ENCODE measurements at places on chromosomes 2 and 18.

GRCh38 chr2:47307066-47307465 is 95.9 kb upstream of the MSH2 start:
- DNase-seq = no peak

DNA sequence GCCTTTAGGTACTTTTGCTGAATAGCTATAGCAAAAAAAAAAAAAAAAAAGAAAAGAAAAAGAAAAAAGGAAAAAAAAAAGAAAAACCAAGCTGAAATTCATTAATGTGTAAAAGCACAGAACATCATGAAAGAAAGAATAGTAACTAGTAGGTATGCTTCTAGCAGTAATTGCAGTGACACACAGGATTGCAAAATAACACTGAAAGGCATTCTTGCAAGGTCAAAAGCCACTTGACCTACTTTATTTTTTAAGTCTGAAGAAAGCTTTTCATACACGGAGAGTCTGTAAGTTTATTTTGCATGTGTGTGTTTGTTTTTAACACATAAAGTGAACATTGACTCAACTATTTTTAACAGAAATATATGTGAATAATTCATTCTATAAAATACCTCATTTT is 54.4 kb downstream of the DOK6 start:
- DNase-seq = no peak

DNA sequence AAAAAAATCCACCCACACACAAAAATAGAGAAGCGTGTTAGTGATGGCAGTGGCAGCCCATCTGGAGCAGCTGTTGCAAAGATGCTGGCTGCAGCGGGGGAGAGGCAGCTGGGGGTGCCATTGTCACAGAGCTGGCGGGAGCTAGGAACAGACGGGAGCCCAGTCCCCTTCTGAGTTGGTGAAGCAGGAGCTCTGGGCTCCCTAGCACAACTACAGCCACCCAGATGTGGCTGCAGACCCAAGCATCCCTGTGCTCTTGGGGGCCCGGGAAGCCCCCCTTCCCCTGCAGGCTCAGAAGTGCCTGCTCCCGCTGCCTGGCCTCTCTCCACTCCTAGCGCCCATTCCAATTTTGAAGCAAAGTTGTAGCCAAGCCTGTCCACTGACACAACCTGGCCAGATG is 366.6 kb upstream of the MC4R start:
- DNase-seq = no peak

DNA sequence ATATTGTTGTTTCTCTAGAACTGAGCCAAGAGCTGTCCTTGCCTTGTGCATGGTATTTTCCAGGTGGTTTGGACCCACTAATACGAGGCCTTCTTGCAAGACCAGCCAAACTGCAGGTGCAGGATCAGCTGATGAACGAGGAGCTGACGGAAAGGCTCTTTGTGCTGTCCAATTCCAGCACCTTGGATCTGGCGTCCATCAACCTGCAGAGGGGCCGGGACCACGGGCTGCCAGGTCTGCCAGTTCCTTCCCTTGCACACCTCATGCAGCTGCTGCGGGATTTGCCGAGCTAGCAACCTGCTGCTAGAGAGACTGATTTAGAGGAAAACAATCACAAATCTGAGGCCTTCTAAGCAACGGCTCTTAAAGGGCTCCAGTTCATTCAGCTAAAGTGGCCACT is 74.5 kb downstream of the TPO start:
- no peak for DNase-seq

- DNase-seq = no peak
Observed at GRCh38 chr2:96150007-96150640, 4.9 kb upstream of the DUSP2 start.

GRCh38 chr2:71747559-71747958 is 294.2 kb downstream of the DYSF start:
- DNase-seq = no peak

- DNase-seq = no peak
Observed at GRCh38 chr18:56992777-56993176, 154.1 kb upstream of the BOD1L2 start.

DNA sequence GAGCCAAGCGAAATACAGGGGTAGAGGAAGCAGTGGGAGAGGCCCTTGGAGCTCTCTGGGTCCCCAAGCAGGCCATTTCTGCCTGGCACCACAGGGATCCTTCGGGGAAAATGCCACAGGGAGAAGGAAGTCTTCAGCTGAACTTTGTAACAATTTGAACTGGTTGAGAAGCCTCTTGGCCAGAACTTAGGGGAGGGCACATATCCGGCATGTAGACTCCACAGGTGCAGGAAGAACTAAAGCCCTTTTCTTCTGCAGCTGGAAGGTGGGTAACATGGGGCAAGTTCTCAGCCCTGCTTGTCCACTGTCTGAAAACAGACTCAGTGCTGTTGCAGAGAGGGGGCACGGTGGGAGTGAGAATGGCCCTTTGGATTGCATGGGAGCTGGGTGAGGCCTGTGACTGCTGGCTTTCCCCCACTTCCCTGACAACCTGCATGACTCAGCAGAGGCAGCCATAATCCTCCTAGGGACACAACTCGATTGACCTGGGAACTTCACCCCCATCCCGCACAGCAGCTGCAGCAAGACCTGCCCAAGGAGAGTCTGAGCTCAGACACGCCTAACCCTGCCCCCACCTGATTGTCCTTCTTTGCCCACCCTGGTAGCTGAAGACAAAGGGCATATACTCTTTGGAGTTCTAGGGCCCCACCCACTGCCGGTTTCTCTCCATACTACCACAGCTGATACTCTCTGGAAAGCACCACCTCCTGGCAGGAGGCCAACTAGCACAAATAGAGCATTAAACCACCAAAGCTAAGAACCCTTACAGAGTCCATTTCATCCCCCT is 101.6 kb upstream of the FAM136A start:
- no peak for DNase-seq

DNA sequence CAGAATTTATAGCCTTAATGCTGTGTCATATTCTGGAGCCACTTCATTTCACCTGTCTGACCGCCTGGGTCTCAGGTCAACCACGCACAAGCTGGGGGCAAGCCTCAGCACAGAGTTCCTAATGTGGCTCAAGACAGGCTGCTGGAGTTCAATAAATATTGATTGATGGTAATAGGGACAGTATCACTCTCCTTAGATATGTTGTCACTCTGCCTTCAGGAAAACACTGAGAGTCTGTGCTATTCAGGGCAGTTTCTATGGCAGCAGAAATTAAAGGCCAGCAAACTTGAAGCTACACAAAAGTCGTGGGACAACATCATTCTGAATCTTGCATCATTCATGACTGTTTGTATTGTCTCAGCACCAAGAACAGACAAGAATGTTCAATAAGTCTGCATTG is 696.1 kb downstream of the METTL4 start:
- DNase-seq = no peak

GRCh38 chr18:79006106-79006795 is 26.6 kb downstream of the SALL3 start:
- DNase-seq = no peak

GRCh38 chr2:210626849-210627248 is 70.5 kb downstream of the CPS1 start:
- no peak for DNase-seq

GRCh38 chr2:171688129-171688465 is 828 bp downstream of the DYNC1I2 start:
- DNase-seq = no peak

- DNase-seq = no peak
Observed at GRCh38 chr18:3886575-3887322, 436.8 kb downstream of the TGIF1 start.

DNA sequence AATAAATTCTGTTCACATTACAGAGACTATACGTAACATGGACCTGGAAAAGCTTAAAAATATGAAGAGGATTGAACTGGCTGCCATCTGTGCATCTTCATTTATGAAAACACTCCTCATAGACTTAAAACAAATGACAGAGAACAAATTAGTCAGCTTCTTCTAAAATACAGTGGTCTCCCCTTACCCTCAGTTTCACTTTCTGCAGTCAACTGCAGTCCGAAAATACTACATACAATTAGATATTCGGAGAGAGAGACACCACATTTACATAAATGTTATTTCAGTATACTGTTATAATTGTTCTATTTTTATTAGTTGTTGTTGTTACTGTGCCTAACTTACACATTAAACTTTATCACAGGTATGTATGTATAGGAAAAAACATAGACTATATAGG is 6.5 kb downstream of the RNF103 start:
- no peak for DNase-seq

DNA sequence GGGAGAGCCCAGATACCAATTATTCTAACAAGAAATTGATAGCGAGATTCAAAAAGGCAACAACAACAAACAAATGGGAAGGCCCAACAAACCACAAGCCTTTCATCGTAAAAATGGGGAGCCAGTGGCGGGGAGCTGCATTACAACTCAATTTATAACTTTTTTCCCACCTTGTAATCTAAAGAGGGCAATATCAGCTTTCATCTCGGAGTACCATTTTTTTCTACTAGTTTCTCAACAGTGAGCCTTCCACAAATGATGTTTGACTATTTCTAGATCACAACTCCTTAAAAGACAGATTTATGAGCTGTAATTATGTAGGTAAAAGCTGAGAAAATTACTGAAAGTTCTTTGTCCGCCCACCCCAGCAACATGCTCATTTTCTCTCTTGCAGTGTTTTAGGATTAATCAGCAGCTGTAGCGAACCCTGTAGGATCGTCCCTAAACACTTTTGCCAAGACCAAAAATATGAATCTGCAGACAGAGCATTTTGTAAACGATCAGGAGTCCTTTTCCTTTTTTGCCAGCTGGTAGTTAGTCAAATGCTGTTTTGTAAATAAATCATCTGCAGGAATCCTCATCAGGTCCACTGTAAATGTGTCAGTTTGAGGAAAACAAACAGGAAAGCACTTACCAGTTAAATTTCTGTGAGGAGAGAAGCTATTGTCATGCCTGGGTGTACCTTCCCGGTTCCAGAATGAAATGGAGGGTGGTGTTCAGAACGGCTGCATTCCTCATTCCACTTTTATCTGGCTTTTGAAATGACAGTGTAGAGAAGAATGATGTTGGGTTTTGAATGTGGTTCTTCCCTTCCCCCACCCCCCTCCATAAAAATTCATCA is 53.2 kb downstream of the EEF1B2 start:
- DNase-seq = no peak

- DNase-seq = no peak
Observed at GRCh38 chr2:41024816-41025215, 572.9 kb upstream of the SLC8A1 start.

- DNase-seq = peak; percentile 46
Observed at GRCh38 chr2:46229134-46230063, 67.8 kb upstream of the EPAS1 start.

DNA sequence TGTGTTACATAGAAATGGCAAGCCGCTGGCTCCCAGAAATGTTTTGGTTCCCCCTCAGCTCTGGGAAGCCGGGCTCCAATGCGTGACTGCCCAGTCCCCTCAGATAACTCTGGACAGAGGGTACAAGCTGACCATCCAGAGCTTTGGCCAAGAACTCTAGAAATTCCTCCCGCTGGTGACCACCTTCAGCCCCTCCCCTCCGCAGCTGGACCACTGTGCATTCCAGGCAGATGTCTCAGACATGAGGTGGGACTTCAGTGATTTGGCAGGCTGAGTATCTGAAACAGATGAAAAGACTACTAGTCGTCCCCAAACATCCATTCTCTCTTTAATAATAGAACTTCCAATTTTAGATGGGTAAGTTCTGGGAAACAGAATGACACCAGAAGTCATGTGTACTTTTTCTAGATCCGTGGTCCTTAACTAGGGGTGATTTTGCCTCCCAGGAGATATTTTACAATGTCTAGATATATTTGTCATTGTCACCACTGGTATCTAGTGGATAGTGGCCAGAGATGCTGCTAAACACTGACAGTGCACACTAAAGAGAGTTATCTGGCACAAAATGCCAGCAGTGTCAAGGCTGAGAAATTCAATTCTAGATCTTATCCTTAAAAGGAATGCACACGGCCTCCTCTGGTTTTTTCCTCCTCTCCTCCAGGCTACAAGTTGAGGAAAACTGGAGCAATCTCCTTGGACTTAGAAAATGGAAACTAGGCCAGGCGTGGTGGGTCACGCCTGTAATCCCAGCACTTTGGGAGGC is 294.3 kb downstream of the SRBD1 start:
- no peak for DNase-seq
